ENCODE measurements at places on chromosomes 13 and 19. TPM values are rescaled to one million over a fixed set of nuclear protein-coding genes. Genes with fewer than 3 reads are reported as not detected.

- DNase-seq, result peak; percentile 100
Observed at GRCh38 chr13:24922745-24923591, 159.0 kb downstream of the RNF17 start.

- peak; percentile 82 for DNase-seq
Observed at GRCh38 chr19:14369399-14370168, 11.7 kb upstream of the ADGRE5 start.

- DNase-seq, result no peak
Observed at GRCh38 chr13:20729633-20730585, 26.4 kb downstream of the IL17D start.

- no peak for DNase-seq
Observed at GRCh38 chr19:31715249-31715945, 366.2 kb upstream of the TSHZ3 start.

- DNase-seq, result peak; percentile 48
Observed at GRCh38 chr19:29966588-29967249, 24.7 kb downstream of the URI1 start.

DNA sequence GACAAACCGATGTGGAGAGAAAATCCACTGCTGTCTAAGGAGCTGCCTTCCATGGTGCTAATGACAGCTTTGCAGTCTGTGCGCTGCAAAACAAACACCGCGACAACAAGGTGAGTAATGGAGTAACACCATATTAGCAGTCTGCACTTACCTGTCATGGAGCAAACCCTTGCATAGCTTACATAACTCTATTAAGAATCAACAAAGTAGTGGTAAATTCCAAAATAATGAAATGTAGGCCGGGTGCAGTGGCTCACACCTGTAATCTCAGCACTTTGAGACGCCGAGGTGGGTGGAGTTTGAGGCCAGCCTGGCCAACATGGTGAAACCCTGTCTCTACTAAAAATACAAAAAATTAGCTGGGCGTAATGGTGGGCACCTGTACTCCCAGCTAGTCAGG, 56.2 kb downstream of the PARP4 start:
- DNase-seq, result no peak

- DNase-seq, result no peak
Observed at GRCh38 chr13:46839399-46839798, 42.4 kb upstream of the ESD start.

DNA sequence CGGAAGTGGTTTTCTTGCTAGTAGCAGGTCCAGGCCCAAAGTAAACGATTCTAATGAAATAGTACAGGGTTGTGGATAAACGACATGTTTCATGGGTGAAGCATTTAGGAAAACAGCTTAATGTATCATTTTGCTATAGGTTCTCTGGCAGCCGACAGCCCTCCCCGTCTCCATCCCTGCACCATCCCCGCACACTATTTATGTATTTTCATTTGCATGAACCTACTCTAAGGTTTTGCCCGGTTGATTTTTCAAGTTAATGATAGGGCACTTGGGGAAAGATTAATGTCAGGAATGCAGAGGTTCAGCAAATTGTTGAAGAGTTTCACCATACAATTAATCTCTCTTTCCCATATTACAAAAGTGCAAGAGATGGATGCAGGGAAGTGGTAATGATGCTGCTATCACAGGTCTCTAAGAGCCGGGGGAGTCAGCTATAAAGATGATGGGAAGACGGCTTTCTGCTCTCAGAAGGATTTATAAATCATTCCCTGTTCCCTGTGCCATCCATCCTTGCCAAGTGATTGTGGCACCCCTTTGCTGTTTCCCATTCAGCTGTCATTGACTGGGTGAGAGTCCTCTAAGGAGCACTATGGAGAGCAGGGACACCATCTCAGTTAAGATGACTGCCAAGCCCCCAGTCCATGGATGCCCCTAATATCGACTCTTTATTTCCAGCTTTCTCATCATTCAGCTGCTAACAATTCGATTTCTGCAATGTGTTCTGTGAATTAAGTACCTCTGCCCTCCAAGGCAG, 186.3 kb downstream of the IRS2 start:
- DNase-seq, result no peak

- no peak for DNase-seq
Observed at GRCh38 chr19:55137915-55138314, 11.1 kb downstream of the TNNT1 start.

GRCh38 chr19:51354742-51355148, 11.4 kb downstream of the ETFB start:
- no peak for DNase-seq

GRCh38 chr19:30580673-30581072, 208.5 kb downstream of the ZNF536 start:
- no peak for DNase-seq

- no peak for DNase-seq
Observed at GRCh38 chr13:54927538-54927937, 1898.9 kb downstream of the OLFM4 start.

DNA sequence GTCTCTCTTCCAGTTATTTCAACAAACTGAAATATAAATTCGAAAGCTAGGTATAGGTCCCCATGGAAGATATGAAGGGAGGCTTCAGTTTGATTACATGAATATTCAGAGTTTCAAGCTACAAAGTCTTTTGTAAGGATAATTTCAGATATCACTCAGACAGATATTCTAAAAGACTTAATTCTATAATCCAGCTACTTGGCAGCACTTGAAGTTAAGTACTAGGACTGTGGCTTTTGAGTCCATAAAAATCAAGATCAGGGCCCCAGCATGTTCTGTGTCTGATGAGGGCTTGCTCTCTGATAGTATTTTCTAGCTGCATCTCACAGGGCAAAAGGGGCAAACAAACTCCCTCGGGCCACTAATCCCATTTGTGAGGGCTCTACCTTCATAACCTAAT, 160.6 kb upstream of the IRS2 start:
- no peak for DNase-seq

DNA sequence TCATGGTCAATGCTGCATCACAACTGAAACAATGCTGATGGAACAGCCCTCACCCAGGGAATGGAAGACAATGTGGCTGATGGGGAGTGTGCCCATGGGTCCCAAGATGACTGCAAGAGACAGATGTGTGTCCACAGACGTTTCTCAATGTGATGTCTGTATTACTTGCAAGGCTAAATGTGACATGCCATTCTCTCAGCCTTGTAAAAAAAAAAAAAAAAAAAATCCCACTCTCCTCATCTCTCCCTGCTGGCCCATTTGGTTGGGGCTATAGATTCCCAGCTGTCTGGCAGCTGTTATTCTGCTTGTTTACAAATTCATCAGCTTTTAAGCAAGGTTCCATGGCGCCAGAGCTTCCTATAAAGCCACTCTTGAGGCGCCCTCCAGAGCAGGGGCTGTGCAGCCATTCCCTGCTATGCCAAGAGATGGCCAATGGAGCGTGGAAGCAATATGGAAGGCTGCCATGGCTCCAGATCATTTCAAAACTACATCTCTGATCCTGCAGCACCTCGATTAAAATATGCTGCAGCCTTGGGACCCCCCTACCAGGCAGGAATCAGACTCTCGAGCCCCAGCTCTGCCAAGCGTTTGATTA, 294.8 kb downstream of the FOXO1 start:
- DNase-seq, result no peak

GRCh38 chr13:78182813-78183212, 264.2 kb upstream of the EDNRB start:
- DNase-seq, result peak; percentile 24

- no peak for DNase-seq
Observed at GRCh38 chr19:49116544-49116943, 2.4 kb downstream of the LIN7B start.

- DNase-seq, result peak; percentile 55
Observed at GRCh38 chr19:15418231-15418578, 583 bp downstream of the AKAP8L start.

GRCh38 chr19:8607386-8607785, 3.1 kb downstream of the ADAMTS10 start:
- peak; percentile 82 for DNase-seq

DNA sequence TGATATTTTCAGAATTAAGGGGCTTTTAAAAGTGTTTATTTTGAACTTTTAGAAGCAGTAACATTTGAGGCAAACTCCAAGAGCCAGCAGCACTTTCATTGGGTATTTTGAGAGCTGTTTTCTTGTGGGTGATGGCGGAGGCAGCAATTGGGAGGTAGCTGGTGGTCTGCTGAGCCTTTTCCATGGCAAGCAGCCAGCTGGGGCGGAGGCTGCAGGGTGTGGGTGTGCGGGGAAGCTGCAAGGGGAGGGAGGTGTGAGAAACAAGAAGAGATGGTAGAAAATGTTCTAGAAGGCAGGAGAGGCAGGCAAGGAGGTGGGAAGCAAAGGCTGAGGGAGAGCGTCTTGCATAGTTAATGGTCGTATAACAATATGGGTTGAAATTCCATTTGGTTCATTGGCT, 223.4 kb upstream of the HTR2A start:
- no peak for DNase-seq

GRCh38 chr19:43699506-43700394, 16.1 kb upstream of the IRGC start:
- peak; percentile 52 for DNase-seq

DNA sequence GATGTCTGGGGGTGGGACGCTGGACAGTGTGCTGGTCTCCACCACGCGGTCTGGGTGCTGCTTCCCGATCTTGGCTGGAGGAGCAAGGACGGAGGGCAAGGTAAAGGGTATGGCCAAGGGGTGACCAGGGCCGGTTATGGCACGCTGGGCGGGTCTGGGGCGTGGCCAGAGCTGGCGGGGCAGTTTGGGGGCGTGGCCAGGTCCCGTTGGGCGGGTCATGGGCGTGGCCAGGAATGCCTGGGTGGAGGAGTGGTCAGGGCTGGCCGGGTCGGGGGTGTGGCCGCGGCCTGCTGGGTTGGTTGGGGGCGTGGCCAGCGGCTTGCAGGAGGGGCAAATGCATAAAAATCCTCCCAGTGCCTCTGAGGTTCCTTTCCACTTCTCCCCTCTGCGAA, 19.2 kb downstream of the GPX4 start:
- peak; percentile 93 for DNase-seq

- DNase-seq, result no peak
Observed at GRCh38 chr19:55692681-55693081, 17.7 kb downstream of the EPN1 start.

DNA sequence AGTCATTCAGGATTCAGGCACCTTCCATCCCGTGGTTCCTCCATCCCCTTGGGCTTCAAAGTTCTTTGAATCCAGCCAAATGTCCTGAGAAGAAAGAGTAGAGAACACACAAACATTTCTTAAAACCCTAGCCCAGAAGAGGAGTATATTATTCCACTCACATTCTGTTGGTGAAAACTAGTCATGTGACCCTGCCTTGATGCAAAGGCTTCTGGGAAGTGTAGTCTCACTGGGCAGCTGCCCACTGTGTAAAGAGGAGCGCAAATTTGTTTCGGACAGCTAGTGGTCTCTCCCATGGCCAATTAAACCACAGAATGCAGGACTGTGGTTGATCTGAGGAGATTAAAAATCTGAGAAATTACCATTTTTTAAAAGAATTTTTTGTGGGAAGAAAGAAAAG, 304.4 kb downstream of the SUCLA2 start:
- no peak for DNase-seq

- DNase-seq, result no peak
Observed at GRCh38 chr19:33736158-33736557, 60.5 kb upstream of the KCTD15 start.

DNA sequence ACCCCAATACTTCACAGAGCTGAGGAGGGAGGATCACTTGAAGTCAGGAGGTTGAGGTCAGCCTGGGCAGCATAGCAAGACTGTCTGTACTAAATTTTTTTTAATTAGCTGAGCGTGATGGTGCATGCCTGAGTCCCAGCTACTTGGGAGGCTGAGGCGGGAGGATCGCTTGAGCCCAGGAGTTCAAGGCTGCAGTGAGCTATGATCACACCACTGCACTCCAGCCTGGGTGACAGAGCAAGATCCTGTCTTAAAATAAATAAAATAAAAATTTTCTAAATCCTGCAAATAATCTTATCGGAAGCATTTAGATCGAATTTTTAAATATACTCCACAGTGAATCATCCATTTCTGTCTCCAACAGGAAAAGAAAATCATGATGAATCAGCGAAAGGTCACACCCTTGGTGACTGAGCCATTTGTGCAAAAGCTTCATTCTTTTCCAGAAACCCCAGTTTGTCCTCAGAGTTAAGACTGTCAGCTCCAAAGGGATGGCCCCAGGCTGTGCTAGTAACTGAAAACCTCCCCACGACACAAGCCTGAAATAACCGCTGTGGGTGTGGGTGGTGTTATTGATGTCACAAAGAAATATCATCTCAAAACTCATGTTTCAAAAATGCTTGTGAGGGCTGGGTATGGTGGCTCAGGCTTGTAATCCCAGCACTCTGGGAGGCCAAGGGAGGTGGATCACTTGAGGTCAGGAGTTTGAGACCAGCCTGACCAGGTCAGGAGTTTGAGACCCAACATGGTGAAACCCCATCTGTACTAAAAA, 167.6 kb downstream of the PTPRS start:
- DNase-seq, result peak; percentile 99

- peak; percentile 8 for DNase-seq
Observed at GRCh38 chr13:96662036-96662435, 332.2 kb downstream of the OXGR1 start.

DNA sequence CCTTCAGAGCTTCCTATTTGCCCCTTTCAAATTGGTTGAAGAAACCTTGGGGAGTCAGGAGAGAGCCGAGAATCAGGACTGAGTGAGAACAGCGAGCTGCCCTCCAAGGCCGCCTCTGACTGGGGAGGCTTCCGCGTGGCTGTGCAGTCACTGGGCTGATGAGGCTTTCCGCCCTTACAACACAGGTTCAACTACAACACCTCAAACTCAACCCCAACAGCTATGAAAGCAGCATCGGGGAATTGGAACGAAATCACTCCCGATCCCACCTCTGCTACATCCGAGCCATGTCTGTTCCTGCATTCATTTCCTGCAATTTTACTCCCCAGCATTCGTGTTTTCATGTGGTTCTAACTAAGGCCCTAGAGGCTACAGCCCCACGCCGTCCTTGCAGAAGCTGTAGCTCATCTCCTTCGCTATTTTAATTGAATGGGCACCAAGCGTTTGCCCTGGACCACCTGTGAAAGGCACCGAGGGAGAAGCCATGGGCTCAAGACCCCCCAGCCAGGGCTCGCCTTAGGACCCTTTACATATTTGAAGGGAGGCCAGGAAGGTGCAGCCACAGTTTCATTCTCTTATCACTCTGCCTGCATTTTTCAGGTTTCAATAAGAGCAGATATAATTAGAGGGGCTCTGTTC, 12.3 kb upstream of the RASA3 start:
- no peak for DNase-seq

GRCh38 chr13:111897846-111898215, 169.1 kb upstream of the SOX1 start:
- no peak for DNase-seq

The ZNF560 gene
- 0.25 TPM for total RNA-seq

The CACNA1A gene
- 8.5 TPM for total RNA-seq

The TMEM38A gene
- not detected for total RNA-seq

The ATP8B3 gene
- total RNA-seq, result 0.32 TPM

The GJB6 gene
- not detected for total RNA-seq

The FOXA3 gene
- total RNA-seq, result not detected

The LILRB2 gene
- not detected for total RNA-seq

The FUT2 gene
- total RNA-seq, result not detected

The SWSAP1 gene
- 0.32 TPM for total RNA-seq

The PHLDB3 gene
- total RNA-seq, result 8.9 TPM

The ETV2 gene
- not detected for total RNA-seq

The IFT88 gene
- total RNA-seq, result 10.3 TPM

The RXFP2 gene
- total RNA-seq, result not detected

The IGFL1 gene
- not detected for total RNA-seq

The C19orf18 gene
- 0.25 TPM for total RNA-seq

The NTF4 gene
- not detected for total RNA-seq

Data from GM23248 (cell line).